Dorsolateral prefrontal cortex (tissue), 122 donors: ENCODE measurements at places on chromosomes 12 and 14. TPM values are rescaled to one million over a fixed set of nuclear protein-coding genes. Genes with fewer than 3 reads are reported as not detected.

- DNase-seq, result no peak
These were observed 97.3 kb downstream of the TRHDE start for GRCh38 chr12:72369423-72369959.

ESR2 gene
- 1.7 TPM for total RNA-seq

TAS2R43 gene
- 2.1 TPM for total RNA-seq

SPIC gene
- not detected for total RNA-seq

DNA sequence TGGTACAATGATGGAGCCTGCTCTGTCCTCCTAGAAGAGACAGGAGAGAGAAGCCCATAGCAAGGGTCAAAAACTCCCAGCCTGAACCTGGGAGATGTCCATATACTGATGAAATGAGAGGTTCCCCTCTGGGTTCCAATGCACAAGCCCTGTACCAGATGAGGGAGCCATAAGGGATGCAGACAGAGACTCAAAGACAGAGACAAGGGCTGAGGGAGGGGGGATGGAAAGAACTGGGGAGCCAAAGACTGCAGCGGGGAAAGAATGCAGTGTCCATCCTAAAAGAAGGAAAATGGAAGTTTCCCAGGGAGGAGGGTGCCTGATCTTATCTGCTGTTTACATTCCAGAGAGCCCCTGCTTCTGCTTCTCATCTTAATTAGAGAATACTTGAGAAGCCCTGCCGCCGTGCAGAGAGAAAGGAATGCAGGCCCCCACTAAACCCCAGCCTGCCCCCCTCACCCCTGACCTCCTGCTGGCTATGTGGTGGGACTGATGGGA, 27.7 kb downstream of the KRT18 start:
- DNase-seq, result no peak

KRT74 gene
- total RNA-seq, result not detected

- DNase-seq, result no peak
These were observed 413.1 kb downstream of the MED13L start for GRCh38 chr12:115864396-115864795.

TROAP gene
- total RNA-seq, result not detected

DNA sequence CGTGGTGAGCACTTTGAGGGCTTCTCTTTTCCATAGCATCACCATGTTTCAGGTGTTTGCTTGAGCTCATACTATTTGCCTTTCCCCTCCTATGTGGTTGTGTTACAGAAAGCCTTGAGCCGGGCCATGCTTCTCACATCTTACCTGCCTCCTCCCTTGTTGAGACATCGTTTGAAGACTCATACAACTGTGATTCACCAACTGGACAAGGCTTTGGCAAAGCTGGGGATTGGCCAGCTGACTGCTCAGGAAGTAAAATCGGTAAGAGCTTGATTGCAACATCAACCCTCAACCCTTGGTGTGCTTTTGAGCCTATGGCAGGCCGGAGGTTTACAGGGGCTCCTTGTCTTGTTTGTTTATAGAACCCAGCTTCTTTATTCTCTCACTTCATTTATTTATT, 8.1 kb downstream of the LETMD1 start:
- no peak for DNase-seq

TAS2R46 gene
- 2.6 TPM for total RNA-seq

DNA sequence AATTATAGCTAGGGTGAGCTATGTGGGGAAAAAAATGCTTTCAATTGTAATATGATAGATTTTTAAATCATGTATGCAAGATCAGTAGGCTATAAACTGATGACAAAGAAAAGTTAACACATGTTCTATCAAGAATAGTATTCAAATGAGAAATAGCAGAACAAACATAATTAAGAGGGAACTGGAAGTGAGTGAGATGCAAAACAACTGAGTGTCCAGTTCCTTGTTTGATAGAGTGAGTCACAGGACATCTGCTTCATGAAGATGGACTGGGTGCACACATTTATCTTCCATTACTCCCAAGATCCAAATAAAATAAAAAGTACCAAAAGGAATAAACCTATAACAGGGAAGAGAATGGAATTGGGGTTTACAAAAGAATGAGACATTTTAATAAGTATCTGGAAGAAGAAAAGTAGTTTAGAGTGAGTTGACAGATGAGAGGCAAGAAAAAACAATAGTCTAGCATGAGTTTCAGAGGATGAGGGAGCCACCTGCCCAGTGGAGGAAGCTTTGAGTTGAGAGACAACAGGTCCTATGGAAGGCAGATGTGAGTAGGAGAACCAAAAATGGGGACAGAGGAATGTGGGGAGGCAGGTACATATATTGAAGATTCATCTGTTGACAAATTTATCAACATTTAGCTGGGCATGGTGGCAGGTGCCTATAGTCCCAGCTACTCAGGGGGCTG, 178.1 kb upstream of the ARHGAP5 start:
- DNase-seq, result no peak

MYRFL gene
- 2.3 TPM for total RNA-seq

OR11H7 gene
- total RNA-seq, result not detected

DNA sequence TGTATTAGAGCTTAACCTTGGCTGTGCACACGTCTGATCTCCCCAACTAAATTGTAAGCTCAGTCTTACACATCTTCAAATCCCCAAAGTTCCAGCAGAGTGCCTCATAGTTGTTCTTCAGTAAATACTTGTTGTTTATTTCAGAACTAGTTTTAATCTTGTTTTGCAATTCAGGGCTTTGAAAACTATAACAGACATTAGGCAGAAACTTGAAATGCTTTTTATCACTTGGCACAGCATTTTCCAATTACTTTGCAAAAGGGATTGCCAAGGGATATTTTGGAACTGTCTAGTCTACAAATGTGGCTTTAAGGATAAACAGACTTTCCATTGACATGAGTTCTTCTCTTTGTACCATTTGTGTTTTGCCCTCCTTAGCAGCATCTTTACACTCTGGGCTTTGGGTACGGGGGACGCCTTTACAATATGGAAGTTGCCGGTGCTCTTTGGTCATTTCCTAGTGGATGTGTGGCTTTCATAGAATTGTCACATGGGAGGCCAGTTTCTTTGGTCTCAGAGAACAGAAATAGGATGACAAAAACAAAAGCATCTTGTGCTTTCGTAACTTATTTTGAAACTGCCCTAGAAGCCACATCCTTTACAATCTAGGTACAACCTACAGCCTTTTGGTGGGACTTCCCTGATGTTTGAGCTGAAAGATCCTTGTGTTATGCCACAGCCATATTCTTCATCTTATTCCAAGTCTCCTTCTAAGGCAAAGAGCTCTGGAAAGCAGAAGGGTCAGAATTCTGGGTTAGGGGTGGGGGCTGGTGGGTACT, 96.9 kb downstream of the NPAS3 start:
- DNase-seq, result no peak

KRT75 gene
- total RNA-seq, result not detected

DNA sequence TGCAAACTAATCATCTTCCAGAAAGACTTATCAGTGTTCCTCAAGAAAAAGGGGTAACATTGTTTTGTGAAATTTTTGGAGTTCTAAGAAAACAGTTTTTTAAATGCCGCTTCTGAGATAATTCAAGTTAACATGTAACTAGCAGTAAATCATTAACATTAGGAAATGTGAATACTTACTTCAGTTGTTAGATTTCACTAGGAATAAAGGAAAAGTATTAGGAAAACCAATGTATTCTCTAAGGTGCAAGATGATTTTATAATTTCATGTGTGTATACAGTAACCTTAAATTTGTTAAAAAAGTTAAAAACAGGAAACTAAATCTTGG, 36.8 kb downstream of the PAPOLA start:
- no peak for DNase-seq

- no peak for DNase-seq
These were observed 1122.1 kb upstream of the SEL1L start for GRCh38 chr14:82655770-82656169.

DNA sequence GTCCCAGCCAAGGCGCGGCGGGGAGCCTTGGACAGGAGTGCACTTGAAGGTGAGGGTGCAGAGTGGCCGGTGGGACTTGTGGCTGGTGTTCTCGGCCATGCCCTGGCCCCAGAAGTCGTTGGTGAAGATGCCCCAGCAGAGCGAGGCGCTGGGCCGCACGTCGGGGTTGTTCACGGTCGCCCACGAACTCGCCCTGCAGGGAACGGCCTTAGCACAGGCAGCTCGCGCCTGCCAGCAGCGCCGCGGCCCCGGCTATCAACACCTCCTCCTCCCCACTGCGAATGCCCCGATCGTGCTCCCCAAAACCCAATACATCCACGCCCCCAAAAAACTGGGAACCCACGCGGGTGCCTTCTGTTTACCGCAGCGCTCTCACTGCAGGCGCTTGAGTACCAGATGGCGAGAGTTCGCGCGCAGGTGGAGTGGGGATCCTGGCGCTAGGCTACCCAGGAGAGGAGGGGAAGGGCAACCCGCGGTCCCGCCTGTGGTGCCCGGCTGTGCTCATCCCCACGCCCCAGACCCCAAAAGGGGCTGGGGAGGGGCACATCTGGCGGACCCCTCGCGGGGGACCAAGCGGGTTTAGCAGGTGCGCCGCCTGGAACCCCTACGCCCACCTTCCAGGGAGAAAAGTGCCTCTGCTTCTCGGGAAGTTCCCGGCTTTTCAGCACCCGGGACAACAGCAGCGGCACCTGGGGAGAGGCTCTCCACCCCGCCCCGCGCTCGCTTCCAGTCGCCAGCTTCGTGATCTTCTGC, 386.3 kb upstream of the TMTC1 start:
- DNase-seq, result no peak

DNA sequence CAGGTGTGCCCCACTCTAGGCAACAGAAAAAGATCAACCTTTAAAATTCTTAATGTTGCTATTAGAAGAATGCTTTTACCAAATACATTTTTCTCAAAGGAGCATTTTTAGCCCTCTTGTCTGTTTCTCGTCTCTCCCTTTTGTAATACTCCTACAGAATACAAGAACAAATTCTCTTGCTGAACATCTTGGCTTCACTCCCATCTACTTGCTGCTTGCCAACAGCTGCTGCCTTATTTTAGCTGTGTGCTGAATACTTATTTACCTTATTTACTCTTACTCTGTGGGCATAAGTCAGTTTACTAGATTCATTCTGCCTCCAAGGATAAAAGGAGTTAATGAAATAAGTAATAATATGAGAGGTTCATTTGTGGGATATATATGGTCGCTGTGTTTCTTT, 70.8 kb downstream of the POLR3B start:
- peak; percentile 24 for DNase-seq

LHX5 gene
- total RNA-seq, result not detected

DNA sequence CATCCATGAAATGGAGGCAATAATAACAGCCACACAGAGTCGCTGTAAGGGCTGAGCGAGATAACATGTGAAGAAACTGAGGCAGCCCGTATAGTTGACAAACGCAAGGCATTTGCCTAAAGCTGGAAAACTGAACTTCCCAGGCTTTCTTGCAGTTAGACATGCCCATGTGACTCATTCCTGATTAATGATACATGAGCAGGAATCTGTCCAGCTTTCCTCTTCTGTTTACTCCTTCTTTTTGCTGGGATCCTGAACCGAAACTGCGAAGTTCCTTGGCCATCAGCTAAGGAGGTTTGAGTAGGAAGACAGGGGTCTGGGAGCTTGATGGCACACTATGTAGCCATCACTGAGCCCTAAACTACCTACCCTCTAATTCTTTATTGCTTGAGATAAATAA, 52.2 kb downstream of the ST8SIA1 start:
- no peak for DNase-seq

CMA1 gene
- total RNA-seq, result not detected

EIF4B gene
- total RNA-seq, result 267 TPM
